ENCODE measurements at places on chromosomes 2 and 18.

- DNase-seq = no peak
Measured at GRCh38 chr2:108316033-108316432, 27.3 kb downstream of the SULT1C2 start.

- DNase-seq = no peak
Measured at GRCh38 chr2:181971032-181971431, 14.6 kb upstream of the PPP1R1C start.

DNA sequence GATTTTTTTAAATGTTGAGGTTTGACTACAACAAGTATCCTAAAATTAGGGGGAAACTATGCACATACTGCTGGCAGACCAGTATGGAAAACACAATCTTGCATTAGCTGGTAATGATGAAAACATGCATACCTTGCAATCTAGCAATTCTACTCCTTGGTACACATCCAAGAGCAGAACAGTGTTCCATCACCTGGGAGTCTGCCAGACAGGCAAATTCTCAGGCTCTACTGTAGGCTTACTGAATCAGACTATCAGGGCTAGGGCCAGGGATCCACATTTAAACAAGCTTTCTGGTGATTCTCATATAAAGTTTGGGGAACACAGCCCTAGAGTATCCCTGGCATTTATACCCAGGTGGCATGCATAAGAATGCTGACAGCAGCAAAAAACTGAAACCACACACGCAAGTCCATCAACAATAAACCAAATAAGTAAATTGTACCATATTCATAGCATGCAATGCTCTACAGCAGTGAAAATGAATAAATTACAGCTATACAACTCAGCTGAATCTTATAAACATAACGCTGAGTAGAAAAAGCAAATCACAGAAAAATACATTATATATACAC lies 13.6 kb downstream of the CDH2 start:
- no peak for DNase-seq

- DNase-seq = no peak
Measured at GRCh38 chr2:109438773-109439389, 174.9 kb downstream of the SEPTIN10 start.

GRCh38 chr2:233424154-233424951 lies 70.1 kb downstream of the DGKD start:
- no peak for DNase-seq

DNA sequence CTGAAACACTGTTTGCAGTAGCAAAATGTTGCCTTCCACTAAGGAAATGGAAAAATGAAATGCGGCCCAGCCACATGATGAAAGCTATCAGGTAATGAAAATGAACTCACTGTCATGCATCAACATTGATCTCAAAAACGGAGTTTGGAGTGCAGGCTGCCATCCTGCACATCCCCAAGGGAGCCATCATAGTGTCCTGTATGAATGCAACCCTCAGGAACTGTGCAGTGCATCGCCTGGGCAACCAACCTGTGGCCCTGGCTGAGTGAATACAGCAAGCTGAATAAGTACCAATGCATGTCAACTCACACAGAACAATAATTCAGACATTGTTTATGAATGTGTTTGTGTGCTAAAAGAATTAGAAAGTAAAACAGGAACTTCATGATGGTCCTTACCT lies 23.1 kb upstream of the TXNDC2 start:
- DNase-seq = no peak

DNA sequence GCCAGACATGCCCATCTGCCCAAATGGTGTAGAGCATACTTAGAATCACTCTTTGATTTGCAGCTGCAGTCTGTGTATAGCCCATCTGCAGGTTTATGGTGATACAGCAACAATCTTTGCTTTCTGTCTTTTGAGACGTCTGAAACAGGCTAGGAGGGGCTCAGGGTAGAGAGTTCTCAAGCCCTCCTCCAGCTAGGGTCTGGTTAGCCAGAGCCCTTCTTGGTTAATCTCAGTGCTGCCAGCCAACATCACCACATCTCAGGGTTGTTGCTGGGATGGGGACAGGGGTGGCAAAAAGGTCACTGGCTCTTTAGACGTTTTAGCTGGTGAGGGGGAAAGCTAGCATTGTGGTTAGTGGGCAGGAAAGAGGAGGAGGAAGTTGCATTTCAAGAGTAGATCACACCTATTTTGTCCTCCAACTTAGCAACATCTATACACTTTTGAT lies 136.6 kb upstream of the ACAA2 start:
- DNase-seq = no peak

DNA sequence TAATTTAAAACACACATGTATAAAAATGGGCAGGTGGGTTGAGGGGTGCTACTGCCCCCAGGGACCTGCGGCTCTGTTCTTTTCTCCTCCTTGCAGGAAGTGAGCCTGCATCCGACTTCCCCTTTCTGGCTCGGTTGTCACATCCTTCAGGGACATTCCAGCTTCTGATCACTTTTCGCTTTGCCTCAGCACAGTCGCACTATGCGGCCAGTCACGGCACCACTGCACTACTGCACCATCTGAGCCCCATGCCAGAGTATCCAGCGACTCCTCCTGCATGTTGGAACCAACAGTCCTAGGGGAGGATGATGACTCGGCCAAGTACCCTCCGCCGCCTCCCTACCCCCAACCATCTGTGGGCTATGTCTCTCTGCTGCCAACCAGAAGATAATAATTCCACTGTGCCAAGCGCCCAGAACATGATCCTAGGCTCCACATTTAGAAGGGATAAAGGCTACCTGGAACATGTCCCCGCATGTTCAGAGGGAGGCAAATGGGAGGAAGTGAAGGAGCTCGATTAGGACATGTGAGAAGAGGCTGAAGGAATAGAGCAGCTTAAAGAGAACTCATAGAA lies 17.6 kb downstream of the CDC42EP3 start:
- no peak for DNase-seq

- DNase-seq = no peak
Measured at GRCh38 chr2:68280796-68281195, 28.5 kb upstream of the PPP3R1 start.

GRCh38 chr2:1594373-1595171 lies 149.7 kb downstream of the PXDN start:
- no peak for DNase-seq

DNA sequence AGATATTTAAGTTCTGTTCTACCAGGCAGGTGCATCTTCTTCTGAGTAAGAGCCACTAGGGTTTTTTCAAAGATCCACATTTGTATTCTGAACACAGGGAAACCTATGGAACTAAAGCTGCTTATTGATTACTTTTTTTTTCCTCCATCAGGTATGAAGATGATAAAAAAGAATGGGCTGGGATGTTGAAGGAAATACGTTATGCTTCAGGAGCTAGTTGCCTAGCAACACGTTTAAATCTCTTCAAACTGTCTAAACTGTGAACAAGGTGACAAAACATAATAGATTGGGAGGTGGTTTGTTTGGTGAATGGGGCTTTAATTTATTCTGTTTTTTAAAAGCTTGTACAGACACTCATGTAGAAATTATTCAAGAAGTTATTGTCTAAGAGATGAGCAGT lies 15.9 kb downstream of the KLHL41 start:
- DNase-seq = no peak

DNA sequence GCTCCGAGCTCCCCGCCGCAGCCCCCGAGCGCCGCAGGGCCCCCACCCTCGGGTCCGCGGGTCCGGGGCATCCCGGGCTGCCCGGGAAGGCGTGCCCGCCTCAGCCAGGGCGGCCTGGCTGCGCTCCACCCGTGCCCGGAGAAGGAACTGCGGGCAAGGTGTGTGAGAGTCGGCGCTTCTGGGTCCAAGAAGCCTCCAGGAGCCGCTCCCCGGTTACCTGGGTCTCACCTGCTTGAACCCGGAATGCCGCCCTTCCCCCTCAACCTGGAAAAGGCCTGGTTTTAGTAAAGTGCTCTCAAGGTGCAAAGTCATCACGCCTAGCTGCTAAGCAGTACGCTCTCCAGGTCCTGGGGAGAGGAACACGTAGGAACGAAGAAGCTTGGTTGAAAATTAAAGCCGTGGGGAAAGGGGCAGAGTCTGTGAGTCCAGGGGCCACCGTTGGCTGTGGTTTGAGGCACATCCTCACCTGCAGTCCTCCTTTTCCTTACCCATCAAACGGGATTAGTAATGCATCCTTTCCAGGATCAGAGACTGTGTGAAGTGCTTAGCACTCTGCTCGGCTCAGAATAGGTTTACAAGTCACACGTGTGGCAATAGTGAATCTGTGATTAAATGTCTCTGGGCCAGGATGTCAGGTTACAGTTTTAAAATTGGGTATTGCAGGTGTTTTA lies 1.2 kb downstream of the ASAP2 start:
- DNase-seq = no peak

- no peak for DNase-seq
Measured at GRCh38 chr2:217625557-217626169, 377.1 kb downstream of the TNS1 start.

DNA sequence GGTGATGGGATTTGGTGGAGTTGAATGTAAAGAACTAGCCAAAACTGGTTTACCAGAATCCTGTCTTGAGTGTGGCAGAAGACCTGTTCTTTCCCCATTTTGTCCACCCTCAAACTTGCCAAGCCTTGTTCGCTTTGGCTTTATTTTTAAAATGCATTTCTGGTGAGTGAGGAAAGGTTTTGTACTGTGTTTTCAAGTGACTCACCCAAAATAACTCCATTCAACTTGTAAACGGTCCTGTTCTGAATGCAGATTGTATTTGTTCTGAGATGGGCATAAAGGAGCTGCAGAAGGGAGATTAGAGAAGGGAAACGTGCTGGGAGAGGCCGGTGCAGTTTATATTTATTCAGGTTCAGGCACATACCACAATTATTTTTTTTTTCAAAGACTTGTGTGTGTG lies 5.3 kb upstream of the ITPRID2 start:
- DNase-seq = no peak

GRCh38 chr2:28663359-28663758 lies 88.3 kb upstream of the PPP1CB start:
- DNase-seq = no peak

DNA sequence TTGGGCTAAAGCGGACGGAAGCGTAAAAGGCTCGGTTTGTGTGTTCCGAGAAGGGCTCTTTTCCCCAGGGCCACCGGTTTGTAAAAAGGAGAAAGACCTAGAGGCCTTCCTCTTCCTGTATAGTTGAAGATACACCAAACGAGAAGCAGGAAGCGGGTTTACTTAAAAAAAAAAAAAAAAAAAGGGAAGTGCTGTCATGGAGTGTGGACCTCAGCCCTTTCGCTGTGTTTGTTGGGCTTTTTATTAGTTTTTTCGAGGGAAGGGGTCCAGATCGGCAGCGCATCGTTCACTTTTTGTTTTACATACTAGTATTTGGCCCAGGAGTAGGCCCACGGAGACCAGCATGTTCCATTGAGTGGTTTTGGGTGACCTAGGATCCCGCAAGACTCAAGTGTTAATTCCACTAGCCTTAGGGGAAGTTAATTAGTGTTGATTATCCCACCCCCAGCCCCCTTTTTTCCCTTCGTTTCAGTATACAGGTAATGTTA lies 676 bp downstream of the ACTR2 start:
- peak; percentile 24 for DNase-seq

GRCh38 chr18:45255197-45255890 lies 359.9 kb upstream of the SLC14A2 start:
- no peak for DNase-seq

- no peak for DNase-seq
Measured at GRCh38 chr2:197073701-197074433, 147.4 kb upstream of the PGAP1 start.

DNA sequence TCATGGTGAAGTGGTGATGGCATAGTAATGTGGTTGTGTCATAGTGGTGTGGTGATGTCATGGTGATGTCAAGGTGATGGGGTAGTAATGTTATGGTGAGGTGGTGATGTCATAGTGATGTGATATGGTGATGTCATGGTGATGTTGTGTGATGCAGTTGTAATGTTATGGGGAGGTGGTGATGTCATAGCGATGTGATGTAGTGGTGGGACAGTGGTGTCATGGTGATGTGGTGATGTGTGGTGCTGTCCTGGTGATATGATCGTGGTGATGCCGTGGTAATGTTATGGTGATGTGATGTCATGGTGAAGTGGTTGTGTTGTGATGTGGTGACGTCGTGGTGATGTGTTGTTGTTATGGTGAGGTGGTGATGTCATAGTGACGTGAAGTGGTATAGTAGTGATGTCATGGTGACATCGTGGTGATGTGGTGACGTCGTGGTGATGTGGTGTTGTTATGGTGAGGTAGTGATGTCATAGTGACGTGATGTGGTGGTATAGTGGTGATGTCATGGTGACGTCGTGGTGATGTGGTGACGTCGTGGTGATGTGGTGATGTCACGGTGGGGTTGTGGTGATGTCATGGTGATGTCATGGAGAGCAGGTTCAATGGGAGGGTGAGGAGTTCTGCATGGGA lies 242.7 kb upstream of the MYT1L start:
- no peak for DNase-seq

GRCh38 chr18:57976230-57976773 lies 67.7 kb upstream of the NEDD4L start:
- DNase-seq = no peak

DNA sequence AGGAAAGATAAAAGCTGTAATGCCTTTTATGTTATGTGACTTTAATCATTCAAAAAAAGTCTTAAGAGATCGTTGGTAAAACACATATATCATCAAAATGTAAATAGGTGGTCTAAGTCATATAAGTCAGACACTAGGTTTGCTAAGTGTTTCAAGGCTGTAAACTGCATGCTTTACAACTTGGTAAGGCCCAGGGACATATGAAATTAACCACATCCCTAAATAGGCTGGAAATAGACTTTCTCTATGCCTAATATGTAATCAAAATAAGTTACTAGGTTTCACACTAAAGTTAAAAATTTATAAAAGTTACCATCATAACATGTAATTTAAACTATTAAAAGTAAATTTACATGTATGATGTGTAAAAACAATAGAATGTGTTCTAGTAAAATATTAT lies 946.3 kb upstream of the LRATD1 start:
- no peak for DNase-seq

DNA sequence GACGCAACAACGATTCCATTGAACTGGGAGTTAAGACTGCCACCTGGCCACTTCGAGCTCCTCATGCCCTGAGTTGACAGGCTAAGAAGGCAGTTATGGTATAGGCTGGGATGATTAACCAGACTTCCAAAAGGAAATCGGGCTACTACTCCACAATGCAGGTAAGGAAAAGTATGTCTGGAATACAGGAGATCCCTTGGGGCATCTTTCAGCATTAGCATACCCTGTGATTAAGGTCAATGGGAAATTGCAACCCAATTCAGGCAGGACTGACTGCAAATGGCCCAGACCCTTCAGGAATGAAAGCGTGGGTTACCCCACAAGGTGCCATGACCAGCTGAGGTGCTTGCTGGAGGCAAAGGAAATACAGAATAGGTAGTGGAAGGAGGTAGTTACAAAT lies 19.1 kb downstream of the CHRNA1 start:
- DNase-seq = no peak

GRCh38 chr18:69490072-69490471 lies 89.4 kb downstream of the DOK6 start:
- DNase-seq = no peak

DNA sequence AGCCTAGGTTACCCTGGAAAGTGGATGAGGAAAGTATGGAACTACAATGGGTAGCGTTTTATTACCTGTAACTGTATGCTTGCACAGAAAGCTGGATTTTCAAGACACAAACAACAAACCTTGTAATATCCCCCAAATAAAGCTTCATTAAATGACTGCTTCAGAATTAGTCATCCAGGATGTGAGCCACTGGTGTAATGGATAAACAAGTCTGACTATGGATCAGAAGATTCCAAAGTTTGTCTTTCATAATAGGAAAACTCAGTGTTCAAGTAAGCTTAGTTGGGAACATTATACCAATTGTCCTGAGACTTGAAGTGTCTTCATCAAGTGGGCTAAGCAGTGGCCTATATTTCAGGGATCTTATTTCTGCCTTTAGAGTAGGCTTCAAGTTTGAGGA lies 518.8 kb downstream of the LRP1B start:
- no peak for DNase-seq

GRCh38 chr18:23321996-23322395 lies 131.1 kb upstream of the RIOK3 start:
- no peak for DNase-seq

Data from activated CD4-positive, alpha-beta T cell treated with anti-CD3 and anti-CD28 coated beads, Interleukin-2, amount 50 U/mL, for 1 hour (primary cell).